Subcutaneous preadipocyte (primary cell): ENCODE measurements at places on chromosomes 13 and 19. TPM values are rescaled to one million over a fixed set of nuclear protein-coding genes. Genes with fewer than 3 reads are reported as not detected.

The GJB2 gene
- 1.5 and 2.7 TPM in 2 replicates for total RNA-seq

The CNN1 gene
- total RNA-seq, result 0.39 and 0.73 TPM in 2 replicates

The NALCN gene
- under 0.01 and 0.39 TPM in 2 replicates for total RNA-seq

The NLRP11 gene
- not detected in 2 replicates for total RNA-seq

The APLP1 gene
- 0.37 and 1.2 TPM in 2 replicates for total RNA-seq

The CYP2A7 gene
- not detected in 2 replicates for total RNA-seq
